ENCODE measurements at places on chromosomes 6 and 20. TPM values are rescaled to one million over a fixed set of nuclear protein-coding genes. Genes with fewer than 3 reads are reported as not detected.

The COQ3 gene
- total RNA-seq, result 4.8 TPM

The PAK5 gene
- 0.48 TPM for total RNA-seq

The PRDM1 gene
- 5.0 TPM for total RNA-seq

The TMEM217 gene
- 3.4 TPM for total RNA-seq

The HLA-DMB gene
- 8.9 TPM for total RNA-seq

- no peak for DNase-seq
Measured at GRCh38 chr6:109305028-109305427, 77.2 kb downstream of the CD164 start.

GRCh38 chr6:41093729-41094128, 21.0 kb downstream of the NFYA start:
- DNase-seq, result no peak

- DNase-seq, result peak; percentile 56
Measured at GRCh38 chr6:96520171-96521115, 1.2 kb upstream of the UFL1 start.

DNA sequence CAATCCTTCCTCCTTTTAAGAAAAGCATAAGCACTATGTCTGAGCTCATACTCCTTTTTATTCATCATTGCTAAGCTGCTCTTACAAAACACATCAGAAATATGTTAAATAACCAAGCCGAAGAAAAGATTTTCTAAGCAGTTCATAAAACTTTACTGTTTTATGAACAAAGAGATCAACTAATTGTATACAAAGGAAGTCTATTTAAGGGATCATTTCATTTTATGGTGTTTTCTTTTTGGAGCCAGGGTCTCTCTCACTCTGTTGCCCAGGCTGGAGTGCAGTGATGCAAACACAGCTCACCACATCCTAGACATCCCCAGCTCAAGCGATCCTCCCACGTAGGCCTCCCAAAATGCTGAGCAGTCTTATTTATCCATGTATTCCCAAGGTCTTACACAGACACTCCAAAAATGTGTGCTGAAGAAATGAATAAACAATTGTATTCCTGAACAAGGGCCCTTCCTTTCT, 9.3 kb downstream of the NUDT3 start:
- DNase-seq, result peak; percentile 23

GRCh38 chr20:1827974-1828785, 67.0 kb upstream of the SIRPA start:
- DNase-seq, result no peak

Measured in urinary bladder (tissue), 4 donors.